ENCODE measurements at places on chromosomes 12 and 14.

DNA sequence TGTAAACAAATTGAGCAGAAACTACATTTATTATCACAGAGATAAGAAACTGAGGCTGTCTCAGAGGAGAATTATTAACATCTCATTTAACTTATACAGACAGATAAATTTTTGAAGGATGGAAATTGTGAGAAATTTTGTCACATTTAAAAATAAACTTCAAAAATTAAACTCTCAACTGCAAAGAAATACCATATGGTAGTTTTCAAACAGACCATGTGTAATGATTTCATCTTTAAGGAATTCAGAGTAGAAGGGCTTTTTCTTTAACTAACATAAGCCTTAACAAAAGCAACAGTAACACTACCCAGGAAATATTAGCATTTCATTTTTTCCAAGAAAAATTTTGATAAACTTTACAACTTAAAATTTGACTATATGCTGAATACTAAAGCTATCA lies 26.6 kb downstream of the NUP37 start:
- no peak for DNase-seq

DNA sequence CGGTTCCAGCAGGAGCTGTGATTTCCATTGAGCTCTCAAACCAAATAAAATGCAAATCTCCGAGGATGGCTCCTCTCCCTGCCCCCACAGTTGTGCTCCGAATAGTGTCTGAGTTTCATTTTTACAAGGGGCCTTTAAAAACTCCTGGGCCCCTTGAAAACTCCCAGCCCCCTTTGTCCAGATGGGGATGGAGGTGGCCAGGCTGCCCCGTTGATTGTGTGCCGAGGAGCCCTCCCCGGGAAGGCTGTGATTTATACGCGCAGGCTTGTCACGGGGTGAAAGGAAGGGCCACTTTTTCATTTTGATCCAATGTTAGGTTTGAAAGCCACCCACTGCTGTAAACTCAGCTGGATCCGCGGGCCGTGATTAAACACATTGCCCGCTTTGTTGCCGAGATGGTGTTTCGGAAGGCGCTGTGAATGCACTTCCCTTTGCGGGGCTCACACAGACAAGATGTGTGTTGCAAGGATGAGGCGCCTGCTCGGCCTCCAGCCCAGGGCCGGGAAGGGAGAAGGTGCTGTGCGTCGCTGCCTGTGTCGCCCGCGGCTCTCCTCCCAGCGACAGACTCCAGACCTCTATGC lies 98.8 kb downstream of the TMEM132C start:
- no peak for DNase-seq

GRCh38 chr12:116207274-116207673 lies 70.2 kb downstream of the MED13L start:
- no peak for DNase-seq

GRCh38 chr12:13628067-13628466 lies 353.3 kb downstream of the GRIN2B start:
- no peak for DNase-seq

- no peak for DNase-seq
Measured at GRCh38 chr12:79288911-79289310, 401.9 kb downstream of the PAWR start.

GRCh38 chr12:50603817-50604639 lies 99.2 kb downstream of the DIP2B start:
- DNase-seq, result no peak

GRCh38 chr14:31582286-31582691 lies 21.1 kb downstream of the NUBPL start:
- DNase-seq, result no peak

- DNase-seq, result no peak
Measured at GRCh38 chr12:101490286-101490920, 15.3 kb downstream of the SPIC start.

DNA sequence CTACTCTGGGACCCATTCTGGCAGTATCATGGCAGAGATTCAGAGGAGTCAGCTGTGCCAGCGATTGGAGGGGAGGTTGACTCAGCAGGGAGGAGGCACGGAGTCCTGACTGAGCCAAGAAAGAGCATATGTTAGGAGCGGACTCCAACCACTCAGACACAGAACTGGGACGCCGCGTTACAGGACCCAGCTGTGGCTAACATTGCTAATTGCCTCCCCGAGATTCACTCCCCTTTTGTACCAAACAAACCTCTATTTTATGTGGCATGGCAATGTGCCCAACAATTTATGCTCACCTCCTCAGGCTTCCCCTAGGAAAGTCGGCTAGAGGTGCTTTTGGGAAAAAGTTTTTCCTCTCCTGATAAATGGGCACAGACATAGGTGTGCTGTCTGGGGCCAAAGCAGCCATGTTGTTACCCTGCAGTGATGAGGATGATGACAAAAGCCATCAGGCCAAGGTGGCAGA lies 15.2 kb upstream of the CLIP1 start:
- no peak for DNase-seq

GRCh38 chr12:123898673-123899072 lies 74.0 kb downstream of the CCDC92 start:
- DNase-seq, result no peak

GRCh38 chr12:25733541-25733940 lies 180.5 kb upstream of the LMNTD1 start:
- no peak for DNase-seq

DNA sequence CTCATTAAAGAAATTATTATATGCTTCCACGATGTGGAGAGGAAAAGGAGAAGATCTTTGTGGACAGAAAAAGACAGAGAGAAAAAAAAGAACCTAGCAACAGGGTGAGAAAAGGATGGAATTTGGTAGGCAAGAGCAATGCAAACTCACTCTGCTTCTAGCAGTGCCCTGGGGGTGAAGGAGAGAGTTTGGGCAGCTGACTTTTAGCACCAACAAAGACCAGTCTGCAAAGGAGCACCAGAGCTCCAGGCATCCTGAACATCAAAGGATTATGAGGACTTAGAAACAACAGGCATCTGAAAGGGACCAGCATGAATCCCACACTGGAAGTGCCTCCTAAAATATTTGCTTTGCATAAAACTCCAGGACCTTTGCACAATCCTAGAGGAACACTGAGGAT lies 32.8 kb upstream of the RERG start:
- no peak for DNase-seq

GRCh38 chr12:124939421-124940142 lies 25.1 kb upstream of the UBC start:
- peak; percentile 94 for DNase-seq

DNA sequence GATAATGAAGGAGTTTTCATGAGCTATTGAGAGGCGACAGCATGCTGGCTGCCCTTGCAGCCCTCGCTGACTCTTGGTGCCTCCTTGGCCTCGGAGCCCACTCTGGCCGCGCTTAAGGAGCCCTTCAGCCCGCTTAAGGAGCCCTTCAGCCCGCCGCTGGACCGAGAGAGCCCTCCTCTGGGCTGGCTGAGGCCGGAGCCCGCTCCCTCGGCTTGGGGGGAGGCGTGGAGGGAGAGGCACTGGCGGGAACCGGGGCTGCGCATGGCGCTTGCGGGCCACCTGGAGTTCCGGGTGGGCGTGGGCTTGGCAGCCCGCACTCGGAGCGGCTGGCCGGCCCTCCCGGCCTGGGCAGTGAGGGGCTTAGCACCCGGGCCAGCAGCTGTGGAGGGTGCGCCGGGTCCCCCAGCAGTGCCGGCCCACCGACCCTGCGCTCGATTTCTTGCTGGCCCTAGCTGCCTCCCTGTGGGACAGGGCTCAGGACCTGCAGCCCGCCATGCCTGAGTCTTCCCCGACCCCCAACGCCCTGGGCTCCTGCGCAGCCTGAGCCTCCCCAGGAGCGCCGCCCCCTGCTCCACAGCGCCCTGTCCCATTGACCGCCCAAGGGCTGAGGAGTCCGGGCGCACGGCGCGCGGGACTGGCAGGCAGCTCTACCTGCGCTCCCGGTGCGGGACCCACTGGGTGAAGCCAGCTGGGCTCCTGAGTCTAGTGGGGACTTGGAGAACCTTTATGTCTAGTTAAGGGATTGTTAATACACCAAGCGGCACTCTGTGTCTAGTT lies 20.1 kb upstream of the PAWR start:
- DNase-seq, result peak; percentile 69
